Keratinocyte (primary cell): ENCODE measurements at places on chromosomes 13 and 19.

GRCh38 chr13:23467932-23468278, 34.4 kb upstream of the SACS start:
- DNase-seq = no peak

DNA sequence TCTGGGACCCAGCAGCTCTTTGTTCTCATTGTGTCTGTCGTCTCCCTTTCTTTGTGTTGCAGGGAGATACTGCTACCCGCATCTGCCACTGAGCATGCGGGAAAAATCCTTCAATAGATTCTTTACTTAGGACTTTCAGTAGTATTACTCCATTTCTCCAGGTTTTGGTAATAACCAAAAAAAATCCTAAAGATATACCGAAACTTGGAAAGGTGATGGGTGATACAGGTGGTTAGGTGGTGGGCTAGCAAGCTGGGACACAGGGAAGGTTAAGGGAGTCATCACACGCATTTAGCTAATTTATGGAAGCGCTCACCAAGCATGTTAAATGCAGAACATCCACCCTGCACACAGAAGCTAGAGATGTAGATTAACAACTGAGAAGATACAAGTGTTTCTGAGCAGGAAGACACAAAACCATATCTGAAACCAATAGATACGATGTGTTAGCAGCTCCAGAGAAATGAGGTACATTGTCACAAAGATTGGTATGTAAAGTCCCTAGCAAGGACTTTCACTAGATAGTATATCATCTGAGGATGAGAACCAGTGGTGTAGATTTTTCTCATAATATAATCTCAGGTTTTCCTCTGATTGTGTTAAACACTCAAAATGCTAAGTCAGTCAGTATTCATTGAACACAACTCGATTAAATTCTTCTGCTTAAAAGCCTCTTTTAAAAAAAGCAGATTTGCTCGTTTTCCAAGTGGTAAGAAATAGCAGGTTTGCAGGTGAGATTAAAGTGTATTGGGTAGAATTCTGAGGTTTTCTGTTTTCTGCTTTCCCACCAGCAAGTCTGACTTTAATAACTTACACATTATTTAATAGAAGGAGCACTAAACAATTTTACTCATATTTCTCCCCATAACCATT, 1.2 kb upstream of the SLAIN1 start:
- DNase-seq = no peak

GRCh38 chr19:55493052-55493644, 4.9 kb downstream of the SSC5D start:
- no peak for DNase-seq

- DNase-seq = no peak
Measured at GRCh38 chr13:112110479-112110878, 43.5 kb downstream of the SOX1 start.

DNA sequence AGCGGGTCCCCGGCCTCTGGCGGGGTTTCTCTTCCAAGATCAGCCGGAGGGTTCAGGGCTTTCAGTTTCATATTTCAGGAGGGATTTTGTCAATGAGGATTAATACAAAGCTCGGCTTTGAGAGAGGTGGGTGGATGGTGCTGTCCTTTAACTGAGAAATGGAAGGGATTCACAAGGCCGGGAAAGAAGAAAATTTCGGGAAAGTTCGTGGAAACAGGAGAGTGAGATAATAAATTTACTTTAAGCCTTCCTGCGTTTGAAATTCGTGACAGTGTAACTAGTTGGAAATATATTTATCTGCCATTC, 283 bp upstream of the PARP4 start:
- DNase-seq = no peak

GRCh38 chr13:59766236-59766635, 397.5 kb downstream of the DIAPH3 start:
- no peak for DNase-seq

DNA sequence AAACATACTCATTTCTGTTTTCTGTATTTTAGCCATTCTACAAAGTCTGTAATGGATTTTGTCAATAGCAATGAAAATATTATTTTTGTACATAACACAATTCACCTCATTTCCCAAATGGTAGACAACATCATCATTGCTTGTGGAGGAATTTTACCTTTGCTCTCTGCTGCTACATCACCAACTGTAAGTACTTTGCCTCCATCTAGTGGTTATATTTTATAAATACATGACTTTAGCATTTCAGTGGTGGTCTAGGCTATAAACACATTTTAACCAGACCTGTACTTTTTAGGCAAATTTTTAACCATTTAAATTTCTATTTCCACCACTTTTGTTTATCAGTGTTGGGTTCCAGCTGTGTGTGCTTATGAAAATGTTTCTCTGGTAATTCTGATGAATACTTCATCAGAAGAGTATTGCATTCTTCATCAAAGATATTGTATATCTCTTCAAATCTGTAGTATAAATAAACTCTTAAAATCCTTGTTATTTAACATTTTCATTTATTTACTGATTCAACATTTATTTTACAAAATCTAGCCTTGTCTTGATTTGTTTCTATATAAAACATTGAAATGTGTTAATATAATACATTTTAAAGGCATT, 222.4 kb downstream of the NBEA start:
- no peak for DNase-seq

DNA sequence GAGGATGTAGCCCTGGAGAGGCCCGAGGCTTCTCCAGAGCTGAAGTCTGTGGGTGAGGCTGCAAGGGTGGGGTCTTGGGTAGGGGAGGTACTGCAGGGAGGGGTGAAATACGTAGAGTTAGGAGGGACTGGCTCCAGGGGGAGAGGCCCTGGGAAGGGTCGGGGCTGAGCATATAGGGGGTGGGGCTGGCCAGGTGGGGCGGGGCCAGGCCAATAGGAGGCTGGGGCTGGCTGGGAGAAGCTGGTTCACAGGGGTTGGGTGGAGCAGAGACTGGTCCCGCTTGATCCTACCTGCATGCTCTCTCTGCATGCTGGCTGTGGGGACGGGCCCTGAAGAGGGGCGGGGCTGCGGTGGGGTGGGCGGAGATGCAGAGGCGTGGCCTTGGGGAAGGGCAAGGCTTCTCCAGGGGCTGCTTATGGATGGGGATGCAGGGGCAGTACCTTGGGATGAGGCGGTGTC, 51.9 kb downstream of the CELF5 start:
- DNase-seq = no peak

DNA sequence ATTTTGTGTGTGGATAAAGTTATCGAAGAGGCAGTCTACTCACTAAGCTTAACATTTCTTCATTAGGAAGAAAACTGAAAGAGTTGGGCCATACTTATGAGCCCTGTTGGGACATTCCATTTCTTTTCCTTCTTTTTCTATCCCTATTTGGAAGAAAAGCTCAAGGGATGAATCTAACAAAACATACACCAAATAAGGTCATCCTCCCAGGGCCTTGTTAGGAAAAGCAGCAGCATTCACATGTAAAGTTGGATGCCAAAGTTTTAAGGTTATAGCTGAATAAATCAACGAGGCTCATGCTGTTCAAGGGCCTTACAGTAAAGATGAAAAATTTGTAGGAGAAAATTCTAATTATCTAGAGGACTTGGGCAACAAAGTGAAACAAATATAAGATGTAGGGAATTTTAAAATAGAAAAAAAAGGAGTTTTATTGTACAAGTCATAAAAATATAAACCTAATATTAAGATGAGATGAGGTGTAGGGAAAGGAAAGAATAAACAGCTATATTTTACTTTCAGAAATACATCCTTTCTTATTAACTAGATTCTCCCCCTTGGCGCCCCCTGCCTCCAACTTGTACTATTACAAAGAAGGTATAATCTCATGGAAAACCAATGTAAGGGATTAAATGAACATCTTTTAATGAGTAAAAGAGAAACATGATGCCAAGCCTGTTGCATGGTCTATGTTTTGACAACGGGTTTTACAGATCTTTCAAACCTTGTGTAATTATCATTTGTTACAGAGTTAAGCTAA, 160.4 kb downstream of the PCDH20 start:
- DNase-seq = no peak

GRCh38 chr13:27868641-27869435, 51.0 kb upstream of the PDX1 start:
- DNase-seq = no peak

- no peak for DNase-seq
Measured at GRCh38 chr19:41999071-41999877, 5.2 kb upstream of the ATP1A3 start.

- no peak for DNase-seq
Measured at GRCh38 chr19:2221918-2222317, 14.2 kb downstream of the PLEKHJ1 start.

DNA sequence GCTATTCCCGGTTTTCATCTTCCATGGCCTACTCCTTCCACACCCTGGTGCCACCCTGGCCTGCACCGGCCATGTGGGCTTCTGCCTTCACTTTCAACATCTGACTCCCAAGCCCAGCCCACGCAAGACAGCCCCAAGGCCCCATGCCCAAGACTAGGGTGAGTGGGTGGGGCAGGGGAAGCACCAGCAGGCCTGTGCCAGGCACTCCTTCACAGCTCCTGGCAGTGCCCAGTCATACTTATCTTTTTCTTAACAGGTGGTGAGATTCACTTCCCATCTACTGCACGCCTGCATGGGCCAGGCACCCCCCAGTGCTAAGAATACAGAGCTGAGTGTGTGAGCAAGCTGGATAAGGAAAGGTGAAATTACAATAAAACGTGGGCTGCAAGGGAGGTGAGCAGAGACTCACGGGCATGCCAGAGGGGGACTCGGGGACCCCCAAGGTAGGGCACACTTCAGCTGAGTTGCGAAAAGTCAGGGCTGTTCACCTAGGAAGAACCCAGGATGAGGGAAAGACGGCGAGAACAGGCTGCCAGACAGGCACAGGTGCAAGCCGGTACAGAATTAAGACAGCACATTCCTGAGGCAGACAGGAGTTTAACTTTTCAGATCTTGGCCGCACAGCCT, 55.7 kb downstream of the COL4A1 start:
- DNase-seq = no peak
